CD4-positive, alpha-beta T cell treated with Interferon gamma for 1 hour (primary cell): ENCODE measurements at places on chromosomes 1 and 21.

- DNase-seq = no peak
These were observed 68.2 kb downstream of the CLSTN1 start for GRCh38 chr1:9755441-9755995.

- DNase-seq = no peak
These were observed 1.1 kb downstream of the THRAP3 start for GRCh38 chr1:36225283-36225899.

GRCh38 chr1:43954036-43954435 lies 7.3 kb downstream of the IPO13 start:
- DNase-seq = no peak

DNA sequence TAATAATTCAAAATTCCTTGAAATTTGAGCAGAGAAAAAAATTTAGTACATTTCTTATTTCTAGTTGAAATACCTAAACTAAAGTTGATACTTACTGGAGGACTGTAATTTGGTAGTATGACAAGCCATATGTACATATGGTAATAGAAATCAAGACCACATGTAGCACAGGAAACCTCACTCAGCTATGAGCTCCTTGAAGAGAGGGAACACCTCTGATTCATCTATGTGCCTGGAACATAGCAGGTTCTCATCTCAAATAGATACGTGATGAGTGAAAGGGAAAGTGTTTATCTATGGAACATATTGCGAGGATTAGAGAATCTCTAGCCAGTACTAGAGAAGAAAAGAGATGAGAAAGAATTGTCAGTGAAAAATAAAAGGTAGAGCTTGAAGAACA lies 47.9 kb upstream of the GNG4 start:
- no peak for DNase-seq

DNA sequence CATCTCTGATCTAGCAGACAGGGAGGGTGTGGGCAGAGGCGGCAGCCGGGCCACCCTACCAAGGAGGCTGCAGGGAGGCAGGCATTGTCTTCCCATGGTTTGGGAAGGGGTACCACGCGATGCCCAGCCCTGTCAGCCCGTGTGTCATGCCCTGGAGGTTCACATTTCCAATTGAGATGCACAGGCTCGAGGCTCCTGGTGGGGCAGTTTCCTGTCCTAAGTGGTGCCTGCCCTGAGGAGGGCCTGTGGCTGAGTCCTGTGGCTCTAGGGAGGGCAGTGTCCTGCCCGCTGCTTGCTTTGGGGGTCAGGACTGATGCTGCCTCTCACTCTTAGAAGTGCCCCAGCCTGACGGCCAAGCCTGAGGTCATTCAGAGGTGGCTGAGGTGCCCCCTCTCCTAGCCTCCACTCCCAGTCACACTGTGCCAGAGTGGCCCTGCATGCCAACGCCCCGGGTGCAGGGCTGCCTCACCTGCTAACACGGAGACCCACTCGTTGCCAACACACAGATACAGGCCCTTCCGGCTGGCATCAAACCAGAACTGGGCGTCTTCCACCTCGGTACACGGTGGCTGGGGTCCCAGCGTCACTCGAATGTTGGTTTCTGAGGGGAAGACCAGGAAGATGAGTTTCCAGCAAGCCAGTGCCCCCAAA lies 11.9 kb downstream of the KRTAP10-1 start:
- no peak for DNase-seq

GRCh38 chr1:116514708-116515525 lies 55.9 kb downstream of the CD58 start:
- DNase-seq = peak; percentile 76

DNA sequence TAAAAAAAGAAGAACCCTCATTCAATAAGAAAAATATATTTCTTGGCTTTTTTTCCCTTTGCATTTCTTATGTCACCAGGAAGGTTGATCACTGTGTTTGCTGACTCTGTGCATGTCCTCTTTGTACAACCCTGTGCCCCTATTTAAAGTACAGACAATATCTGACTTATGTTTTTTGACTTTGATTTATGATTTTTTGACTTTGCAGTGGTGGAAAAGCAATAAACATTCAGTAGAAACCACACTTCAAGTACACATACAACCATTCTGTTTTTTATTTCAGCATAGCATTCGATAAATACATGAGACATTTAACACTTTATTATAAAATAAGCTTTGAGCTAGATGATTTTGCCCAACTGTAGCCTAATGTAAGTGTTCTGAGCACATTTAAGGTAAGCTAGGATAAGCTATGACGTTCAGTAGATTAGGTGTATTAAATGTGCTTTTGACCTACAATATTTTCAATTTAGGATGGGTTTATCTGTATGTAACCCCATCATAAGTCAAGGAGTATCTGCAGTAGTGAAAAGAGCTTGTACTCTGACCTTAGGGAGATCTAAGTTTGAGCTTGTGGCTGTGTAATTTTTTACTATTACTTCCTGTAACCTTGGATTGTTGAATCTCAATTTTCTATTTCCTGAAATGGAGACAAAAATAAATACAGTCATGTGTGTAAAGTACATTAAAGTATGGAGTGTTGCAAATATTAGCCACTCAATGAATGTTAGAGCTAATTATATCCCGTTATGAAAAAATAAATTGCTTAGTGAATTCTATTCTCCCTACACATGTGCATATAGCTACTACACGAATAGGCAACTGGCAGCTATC lies 1.2 kb downstream of the RNASEL start:
- DNase-seq = no peak

GRCh38 chr1:43451701-43452532 lies 1.8 kb downstream of the HYI start:
- no peak for DNase-seq

DNA sequence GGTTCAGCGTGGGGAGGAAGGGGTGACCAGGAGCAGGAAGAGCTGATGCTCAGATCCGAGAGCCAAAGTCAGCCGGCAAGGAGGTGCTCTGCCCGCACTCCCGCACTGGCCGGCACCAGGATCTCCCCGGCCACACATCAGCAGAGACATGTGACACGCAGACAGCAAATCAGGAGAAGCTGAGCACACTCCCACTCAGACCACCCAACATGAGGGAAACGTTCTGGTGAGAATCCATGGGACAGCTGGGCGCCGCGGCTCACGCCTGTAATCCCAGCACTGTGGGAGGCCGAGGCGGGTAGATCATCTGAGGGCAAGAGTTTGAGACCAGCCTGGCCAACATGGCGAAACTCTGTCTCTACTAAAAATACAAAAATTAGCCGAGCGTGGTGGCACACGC lies 18.6 kb upstream of the PTTG1IP start:
- no peak for DNase-seq

DNA sequence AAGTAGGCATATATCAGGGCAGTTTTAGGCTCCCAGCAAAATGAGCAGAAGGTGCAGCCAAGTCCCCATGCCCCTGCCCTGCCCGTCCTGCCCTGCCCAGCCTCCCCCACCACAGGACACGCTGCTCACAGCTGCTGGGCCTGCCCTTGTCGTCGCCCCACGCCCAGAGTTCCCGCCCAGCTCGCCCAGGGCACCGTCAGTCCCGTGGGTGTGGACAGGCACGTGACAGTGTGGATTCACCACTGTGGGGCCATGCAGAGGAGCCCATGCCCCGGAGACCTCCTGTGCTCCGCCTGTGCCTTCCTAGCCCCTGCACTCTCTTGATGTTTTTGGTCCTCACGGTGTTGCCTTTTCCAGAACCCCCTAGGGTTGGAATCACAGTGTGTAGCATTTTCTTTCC lies 7.0 kb downstream of the FAAP20 start:
- DNase-seq = no peak

DNA sequence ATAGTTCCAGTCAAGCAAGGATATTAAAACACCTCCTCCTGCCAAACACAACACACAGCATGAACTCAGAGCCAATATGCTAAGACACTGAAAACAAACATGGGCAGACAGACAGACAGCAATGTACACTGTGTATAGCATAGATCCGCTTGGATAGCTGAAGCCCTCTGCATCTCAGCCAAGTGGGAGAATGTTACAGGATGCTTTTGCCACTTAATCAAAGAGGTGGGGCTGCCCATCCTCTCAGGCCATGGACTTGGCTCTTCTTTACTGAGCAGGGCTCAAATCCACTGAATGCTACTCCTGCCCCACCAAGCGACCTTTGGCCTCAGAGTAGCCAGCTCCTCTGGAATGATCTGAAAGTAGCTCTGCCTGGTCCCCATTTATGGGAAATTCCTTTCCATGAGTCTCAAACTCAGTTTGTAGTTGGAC lies 64.7 kb upstream of the NGF start:
- DNase-seq = no peak

DNA sequence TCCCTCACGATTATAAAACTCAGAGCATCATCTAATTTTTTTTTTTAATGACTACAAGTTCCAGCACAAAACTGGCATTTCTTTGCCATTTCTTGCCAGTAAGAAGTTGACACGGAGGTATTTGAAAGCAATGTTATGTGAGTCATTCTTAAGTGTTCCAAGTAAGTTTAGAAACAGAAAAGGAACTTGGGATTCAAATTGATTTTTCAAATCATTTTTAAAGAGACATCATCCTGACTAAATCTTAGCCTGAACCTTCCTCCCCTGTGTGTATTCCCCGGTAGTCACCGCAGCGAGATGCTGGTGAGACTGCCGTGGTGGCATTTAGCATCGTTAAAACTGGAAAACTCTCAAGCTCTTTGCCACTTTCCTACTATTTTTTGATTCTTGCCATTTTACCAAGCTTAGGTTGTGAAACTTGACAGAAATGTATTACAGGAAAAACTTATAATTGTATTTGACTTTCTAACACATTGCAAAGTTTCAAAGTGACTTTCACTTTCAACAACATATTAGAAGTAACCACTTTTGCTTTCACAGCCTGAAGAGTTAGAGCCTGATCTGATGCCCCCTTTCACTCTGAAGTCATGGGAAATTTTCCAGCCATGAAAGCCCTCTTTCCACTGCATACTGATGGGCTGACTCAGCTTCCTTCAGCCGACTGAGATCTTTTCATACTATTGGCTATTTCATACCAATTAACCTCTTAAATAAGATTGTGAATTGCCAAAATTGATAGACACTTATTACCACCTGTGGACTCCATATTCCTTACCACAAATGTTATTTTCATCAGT lies 61.4 kb downstream of the OLFML2B start:
- no peak for DNase-seq

DNA sequence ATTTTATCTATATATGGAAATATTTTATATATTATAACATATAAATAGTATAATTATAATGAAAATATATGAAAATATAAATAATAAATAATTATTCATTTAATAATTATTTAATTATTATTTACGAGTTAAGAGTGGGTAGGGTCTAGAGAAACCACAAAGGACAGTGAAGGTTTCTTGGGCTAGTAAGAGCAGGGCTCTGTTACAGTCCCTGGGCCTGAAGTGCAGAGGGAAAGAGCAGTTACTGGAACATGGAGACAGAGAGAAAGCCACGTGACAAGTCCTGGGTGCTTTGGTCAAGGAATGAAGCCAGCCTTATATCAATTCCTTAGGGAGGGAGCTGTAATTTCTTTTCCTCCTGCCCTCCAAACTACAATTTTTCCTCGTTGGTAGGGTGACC lies 117.2 kb upstream of the OLIG2 start:
- DNase-seq = no peak
